D721Med (cell line): ENCODE measurements at places on chromosomes 11 and 22.

DNA sequence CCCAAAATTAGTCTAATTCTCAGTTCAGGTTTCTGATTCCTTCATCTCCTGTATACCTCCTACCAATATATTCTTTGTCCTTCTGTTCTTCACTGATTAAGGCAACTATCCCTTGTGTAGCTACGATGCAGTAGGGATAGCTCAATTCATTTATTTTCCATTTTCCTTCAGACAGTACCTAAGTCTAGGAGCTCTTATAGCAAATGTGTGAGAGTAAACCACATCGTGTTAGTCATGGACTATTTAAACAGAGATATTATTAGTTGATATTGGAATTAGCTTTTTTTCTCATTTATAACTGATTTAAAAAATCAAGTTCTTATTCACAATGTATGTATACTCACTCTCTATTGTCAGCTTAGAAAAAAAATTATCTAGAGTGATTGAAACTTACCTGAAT lies 900.0 kb downstream of the JRKL start:
- no peak for DNase-seq

- no peak for DNase-seq
Measured at GRCh38 chr11:72085621-72086351, 5.1 kb downstream of the LRRC51 start.

GRCh38 chr11:74687237-74688023 lies 43.8 kb downstream of the CHRDL2 start:
- DNase-seq: no peak

DNA sequence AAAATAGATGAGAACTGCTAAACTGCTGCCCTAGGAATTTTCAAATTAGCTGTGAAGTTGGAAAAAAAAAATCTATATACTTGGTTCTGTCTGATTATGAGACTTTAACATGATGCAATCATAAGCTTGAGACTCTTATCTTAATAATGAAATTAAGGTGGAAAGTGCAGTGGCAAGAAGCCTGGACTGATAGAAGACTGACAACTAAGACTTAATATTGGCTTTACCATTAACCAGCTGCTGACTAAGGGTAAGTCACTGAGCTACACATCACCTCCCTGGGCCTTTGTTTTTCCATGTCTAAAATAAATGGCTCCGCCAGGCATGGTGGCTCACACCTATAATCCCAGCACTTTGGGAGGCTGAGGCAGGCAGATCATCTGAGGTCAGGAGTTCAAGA lies 56.9 kb downstream of the SLC35F2 start:
- DNase-seq: no peak

- DNase-seq: no peak
Measured at GRCh38 chr22:17796695-17797094, 22.4 kb upstream of the BID start.

DNA sequence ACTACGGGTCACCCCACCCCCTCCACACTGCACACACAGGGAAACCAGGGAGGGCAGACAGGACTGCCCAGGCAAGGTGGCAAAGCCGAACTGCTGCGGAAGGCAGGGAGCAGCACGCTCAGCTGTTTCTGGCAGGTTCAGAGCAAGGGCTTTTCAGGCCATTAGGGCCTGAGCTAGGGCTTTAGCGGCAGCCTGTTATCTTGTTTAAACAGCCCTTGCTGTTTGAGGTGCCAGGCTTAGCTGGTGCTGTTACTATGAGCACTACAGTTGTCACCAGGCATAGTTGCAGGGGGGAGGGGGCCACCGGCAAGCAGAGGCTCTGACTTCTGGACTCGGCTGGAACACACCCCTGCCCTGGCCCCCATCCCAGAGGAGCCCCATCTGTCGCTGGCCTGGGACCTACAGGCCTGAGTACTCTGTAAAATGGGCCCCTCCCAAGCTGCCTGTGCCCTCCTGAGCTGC lies 34.9 kb downstream of the RSPH14 start:
- DNase-seq: no peak

DNA sequence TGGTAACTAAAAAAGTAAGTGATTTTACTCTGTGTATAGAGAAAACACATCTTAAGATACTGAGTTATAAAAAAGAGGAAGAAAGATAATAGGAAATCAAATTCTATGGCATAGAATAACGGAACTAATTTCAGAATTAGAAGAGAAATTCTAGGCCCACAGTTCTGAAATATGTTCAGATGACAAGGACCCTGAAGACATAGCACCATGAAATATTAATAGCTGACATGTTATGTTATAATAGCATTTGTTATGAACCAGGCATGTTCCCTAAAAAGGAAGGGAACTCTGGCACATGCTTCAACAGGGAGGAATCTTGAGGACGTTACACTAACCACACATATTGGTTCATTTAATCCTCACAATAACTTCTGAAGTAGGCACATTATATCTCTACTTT lies 32.7 kb downstream of the PRDM10 start:
- DNase-seq: no peak
